Activated CD4-positive, alpha-beta T cell treated with anti-CD3 and anti-CD28 coated beads for 48 hours (primary cell): ENCODE measurements at places on chromosomes 6 and 20.

DNA sequence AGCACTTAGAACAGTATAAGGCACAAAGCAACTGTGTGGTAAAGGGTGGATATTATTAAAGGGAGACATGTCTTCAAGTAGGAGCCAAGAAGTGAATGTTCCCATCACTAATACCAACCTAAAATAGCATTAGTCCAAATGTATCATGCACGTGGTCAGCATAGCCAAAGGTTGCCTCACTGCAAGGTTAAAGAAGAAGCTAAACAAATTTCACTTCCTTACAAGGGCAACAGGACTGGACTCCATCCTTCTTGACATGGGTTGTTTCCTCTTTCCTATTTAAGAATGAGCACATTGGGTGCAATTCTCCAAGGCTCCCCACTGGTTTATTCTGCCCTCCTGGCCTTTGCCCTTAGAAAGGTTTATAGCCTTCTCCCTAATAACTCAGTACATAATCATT is 186.7 kb downstream of the PHACTR1 start:
- no peak for DNase-seq

DNA sequence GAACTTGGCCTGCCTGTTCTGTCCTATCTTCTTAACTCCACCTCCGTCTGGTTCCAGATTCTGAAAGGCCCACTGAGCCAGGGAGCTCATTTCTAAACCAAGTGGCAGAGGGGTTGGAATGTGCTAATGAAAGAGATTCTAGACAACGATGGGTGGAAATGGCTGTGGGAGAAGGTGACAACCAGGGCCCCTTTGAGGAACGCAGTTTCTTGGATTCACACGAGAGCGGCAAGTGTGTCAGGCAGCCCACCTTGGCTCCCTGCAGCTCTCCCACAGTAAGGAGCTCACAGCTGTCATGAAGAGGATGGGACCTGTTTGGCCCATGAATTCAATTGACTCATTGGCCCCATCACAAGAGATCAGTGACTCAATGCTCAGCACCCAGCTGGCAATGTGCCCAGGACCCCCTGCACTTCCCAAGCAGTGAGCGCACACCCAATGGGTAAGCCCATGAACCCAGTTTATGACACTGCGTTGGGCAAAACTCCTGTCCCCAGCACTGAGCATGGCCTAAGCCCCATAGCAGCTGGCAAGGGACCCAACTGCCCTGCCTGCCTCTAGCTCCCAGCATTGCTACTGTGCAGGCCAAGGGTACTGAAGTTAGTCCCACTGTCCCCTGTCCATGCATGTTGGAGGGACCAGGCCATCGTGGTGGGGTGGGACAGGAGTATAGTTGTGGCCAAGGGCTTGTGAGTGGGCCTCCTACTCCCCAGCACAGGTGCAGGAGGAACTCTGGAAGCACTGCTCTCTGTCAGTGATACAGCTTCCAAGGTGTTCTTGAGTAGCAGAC is 16.4 kb downstream of the MRPS18A start:
- no peak for DNase-seq

DNA sequence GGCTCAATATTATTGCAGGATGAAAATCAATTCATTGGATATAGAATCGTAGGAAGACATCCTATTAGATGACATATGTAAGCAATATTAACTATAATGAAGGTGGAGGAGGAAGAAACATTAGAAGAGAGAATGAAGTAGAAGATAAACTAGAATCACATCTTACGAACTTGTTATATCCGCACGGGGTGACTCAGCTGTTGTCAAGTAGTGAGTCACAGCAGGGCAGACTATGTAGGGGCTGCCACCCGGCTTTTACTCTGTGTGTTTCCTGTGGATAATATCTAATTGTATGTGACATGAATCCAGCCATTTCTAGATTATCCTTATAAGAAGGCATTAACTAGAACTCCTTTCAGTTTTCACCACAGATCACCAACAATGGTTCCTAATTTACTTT is 520.2 kb downstream of the DOK5 start:
- no peak for DNase-seq

GRCh38 chr6:17015144-17015543 is 86.7 kb upstream of the STMND1 start:
- DNase-seq, result peak; percentile 20

DNA sequence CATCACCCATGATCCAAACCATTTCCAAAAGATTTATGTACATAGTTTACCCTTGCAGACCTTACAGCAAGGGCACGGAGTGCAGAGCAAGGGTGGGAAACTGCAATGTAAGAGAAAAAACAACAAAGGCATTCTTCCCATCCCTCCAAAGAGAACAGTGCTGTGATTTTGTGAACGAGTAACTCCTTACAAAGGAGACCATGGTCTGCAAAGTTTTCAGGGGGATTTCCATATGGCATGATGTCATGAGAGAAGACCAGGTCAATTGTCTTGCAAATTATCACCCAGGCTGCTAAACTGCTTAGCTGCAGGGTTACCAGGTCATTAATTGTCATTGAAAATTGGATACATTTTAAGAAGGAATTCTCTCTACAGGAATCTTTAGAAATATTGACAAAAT is 58.3 kb downstream of the LAMP5 start:
- no peak for DNase-seq

DNA sequence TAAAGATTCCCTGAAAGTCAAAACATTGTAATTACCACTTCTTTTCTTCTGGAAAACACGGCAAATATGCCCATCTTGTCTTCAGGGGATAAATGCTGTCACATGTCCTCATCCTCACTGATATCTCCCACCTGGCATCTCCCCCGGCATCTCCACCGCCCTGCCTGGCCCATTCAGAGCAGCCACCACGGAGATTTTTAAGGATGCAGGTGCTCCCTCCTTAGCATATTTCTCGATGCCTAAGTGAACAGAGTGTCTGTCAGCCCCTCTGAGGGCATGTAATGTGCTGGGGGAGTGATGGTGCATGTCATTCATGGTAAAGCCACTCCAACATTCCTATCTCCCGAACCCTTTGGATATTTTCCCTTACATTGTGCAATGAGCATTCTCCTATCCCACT is 215.5 kb downstream of the PREX1 start:
- no peak for DNase-seq

DNA sequence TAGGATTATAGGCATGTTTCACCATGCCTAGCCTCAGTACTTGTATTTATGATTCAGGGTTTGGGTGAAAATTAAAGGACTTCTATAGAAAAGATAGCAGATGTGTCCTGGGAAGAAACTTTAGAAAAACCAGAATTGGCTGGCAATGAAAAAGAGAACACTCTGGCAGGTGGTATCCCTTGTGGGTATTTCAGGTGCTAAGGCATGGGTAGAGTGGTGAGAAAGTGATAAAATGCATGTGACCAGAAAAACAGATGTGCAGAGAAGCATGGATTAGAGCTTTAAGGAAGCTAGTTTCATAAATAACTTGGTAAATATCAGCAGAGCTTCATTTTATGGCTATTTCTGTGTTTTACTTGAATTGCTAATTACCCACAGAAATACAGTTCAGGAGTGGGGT is 622.2 kb downstream of the DOK5 start:
- no peak for DNase-seq

DNA sequence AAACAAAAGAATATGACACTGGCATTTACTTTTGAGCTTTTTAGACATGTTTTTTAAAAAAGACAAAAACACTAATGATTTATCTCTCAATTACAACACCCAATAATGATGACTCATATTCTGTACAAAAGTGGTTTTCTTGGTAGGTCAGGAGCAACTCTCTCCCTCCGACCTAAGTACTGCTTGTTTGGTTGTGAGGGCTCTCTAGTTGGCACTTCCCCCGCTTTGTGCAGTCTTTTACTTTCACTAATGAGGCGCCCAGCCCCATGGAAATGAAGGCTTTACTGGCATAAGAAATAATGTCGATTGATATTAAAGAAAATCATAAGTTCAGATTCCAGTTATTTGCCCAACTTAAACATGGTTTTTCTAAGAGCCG is 1.3 kb downstream of the KPNA5 start:
- DNase-seq, result peak; percentile 42

DNA sequence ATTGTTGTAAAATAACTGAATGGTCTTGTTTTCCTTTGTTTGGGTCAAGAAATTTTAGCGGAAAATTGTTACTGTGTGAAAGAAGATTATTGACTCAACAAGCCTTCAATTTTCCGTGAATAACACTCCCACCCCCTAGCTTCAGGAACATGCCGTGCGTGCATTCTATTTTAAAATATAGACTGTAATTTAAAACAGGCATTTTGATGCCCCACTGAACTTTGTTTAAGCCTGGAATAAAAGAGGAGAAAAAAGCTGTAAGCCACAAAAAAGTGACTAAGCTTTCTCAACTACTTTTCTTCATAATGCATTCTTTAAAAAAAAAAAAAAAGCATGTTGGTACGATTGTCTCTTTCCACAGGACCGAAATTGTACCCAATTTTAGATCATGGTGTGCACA is 166.0 kb downstream of the ARID1B start:
- DNase-seq, result no peak

DNA sequence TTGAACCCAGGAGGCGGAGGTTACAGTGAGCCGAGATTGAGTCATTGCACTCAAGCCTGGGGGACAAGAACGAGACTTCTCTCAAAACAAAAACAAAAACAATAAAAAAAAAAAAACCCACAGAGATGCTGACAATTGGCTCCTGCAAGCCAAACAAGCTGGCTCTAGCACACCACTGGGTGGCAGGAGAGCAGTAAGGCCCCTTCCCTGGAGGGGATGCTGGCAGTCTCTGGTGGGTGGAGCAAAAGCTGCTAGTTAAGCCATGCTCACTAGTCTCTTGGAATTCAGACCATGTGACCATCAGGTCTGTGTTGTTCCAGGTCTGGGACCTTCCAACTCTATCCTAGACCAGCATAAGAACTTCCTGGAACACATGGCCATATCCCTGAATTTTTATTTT is 18.9 kb upstream of the DSN1 start:
- DNase-seq, result peak; percentile 16

DNA sequence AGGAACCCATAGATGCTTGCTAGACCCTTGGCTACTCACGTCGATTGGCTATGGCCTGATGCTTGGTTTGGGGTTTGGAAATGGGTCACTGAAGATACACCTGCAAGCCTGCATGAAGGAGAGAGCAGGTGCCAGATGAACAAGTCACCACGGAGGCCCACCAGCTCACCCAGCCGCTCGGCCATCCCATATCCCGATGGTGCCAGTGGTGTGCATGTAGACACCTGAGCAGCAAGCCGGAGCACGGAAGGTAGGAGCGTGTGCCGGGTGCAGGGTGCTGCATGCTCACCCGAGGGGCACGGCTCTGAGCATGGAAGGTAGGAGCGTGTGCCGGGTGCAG is 35.9 kb downstream of the DACT2 start:
- no peak for DNase-seq

- no peak for DNase-seq
Observed at GRCh38 chr20:13778827-13779226, 5.9 kb downstream of the ESF1 start.

DNA sequence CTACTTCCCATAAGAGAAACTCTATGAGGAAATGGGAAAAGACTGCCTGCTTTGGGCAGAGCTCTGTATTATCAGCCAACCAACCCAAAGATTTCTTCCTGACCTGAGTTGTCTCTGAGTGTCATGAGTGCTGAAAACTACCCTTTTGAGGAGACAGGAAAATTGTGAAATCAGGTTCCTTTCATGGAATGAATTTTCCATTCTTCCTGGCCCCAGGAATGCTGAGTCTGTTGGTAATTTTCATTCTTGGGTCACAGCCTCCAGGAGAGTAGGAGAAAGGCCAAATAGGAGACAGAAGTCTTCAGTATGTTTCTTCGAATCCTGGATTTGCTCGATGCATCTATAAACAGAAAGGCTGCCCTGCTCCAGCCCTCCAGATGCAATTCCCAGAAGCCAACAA is 53.6 kb downstream of the SCML4 start:
- DNase-seq, result no peak

DNA sequence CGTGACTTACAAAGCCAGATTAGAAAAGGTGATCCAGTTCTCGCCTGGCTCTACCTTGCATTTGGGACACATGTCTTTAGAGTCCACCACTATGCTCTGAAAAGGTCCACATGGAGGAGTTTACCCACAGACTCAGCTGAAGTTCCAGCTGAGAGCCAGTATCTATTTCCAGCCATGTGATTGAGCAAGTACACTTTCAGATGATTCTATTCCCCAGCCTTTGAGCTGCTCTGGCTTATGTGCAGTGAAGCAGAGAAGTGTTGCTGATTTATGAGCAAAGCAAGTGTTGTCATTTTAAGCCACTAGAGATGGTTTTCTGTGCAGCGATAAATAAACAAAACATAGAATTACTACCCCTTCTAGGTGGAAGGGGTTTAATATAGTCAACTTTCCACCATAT is 520.8 kb upstream of the RNF217 start:
- DNase-seq, result no peak

GRCh38 chr6:124389127-124389526 is 573.1 kb upstream of the RNF217 start:
- DNase-seq, result no peak

DNA sequence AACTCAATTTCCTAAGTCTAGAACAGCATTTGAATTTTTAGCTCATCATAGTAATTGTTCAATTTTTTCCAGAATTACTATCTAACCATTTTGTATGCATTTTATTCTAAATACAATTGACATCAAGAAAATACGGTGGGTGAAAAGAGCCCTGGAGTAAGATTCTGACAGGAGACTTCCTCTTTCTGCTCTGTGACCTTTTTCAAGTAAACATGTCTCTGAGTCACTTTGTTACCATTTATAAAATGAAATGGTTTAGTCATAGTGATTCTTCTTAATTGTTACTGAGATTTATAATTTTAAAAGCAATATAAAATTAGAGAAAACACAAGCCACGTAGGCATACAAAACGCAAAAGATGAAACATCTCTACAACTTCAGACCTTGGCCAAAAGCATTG is 80.2 kb downstream of the PLCB1 start:
- DNase-seq, result no peak

DNA sequence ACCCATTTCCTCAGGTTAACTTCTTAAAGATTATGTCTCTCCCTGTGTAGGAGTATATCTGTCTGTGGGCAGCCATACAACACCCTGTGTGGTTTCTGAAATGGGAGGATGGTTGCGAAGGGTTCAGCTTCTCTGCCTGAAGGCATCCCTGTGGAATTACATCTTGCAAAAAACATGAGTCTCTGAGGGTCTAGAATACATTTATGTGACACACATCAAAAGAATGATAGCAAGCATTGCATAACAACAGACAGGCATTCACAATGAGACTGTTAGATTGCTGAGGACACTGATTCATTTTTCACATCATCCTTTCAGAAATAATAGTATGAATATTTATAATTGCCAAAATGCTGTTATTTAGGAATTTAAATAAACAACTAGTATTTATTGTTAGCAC is 670.9 kb downstream of the HTR1B start:
- no peak for DNase-seq

- DNase-seq, result no peak
Observed at GRCh38 chr6:170063851-170064602, 226.9 kb downstream of the DLL1 start.
